ENCODE measurements at places on chromosomes 1 and 21.

DNA sequence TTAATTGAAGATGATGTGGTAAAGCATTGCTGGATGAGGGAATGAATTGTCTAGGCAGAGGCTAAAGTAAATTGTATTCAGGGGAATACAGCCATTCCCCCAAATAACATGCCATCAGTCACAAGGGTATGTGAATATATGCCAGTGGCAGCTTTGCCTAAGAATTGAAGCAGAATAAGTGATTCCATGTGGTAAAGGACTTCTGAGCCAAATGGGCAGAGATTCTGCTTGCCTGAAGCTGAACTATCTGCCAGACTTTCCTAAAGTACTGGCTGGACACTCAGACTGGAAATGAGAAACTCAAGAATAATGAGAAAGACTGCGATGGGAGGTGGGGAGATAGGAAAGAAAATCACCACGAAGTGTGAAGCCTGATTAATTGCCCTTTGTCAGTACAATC, 2.4 kb downstream of the LIX1L start:
- no peak for DNase-seq

- DNase-seq, result no peak
Observed at GRCh38 chr1:180029524-180030135, 75.0 kb downstream of the CEP350 start.

GRCh38 chr1:159296706-159297375, 5.3 kb upstream of the FCER1A start:
- DNase-seq, result no peak

DNA sequence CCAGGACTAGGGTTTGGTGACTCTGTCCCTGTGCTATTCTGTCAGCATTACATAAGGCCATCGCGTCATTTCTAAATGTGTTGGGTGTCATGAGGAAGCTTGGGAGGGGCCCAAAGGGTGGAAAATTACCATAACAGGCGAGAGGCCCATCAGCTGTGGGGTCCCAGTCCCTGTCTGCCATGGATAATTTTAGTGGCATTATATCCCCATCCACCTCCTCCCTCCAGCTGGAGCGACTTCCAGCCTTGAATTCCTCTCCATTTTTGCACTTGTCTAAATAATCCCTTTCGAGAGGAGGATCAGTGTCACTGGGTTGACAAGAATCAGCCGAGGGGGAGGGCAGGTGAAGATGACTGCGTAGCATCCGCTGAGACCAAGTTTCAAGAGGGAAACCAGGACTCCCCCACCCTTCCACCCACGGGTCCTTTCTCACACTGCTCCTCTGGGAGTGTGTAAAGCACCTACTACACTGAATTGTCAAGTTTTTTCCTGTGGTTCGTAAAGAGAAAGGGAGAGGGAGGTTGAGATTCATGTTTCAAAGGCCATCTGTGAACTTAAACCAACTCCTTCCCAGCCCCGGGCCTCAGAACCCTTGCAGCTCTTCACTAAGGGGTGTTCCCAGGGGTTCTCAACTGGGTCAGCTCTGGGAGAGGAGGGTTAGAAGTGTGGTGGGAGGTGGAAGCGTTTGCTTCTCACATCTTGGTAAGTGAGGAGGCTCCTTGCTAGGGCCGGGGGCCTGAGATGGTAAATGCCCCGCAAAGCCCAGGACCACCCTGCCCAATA, 29.2 kb downstream of the VASH2 start:
- DNase-seq, result peak; percentile 59

GRCh38 chr1:29502911-29503840, 266.9 kb downstream of the PTPRU start:
- no peak for DNase-seq

GRCh38 chr1:36464605-36465393, 615 bp upstream of the MRPS15 start:
- DNase-seq, result no peak

DNA sequence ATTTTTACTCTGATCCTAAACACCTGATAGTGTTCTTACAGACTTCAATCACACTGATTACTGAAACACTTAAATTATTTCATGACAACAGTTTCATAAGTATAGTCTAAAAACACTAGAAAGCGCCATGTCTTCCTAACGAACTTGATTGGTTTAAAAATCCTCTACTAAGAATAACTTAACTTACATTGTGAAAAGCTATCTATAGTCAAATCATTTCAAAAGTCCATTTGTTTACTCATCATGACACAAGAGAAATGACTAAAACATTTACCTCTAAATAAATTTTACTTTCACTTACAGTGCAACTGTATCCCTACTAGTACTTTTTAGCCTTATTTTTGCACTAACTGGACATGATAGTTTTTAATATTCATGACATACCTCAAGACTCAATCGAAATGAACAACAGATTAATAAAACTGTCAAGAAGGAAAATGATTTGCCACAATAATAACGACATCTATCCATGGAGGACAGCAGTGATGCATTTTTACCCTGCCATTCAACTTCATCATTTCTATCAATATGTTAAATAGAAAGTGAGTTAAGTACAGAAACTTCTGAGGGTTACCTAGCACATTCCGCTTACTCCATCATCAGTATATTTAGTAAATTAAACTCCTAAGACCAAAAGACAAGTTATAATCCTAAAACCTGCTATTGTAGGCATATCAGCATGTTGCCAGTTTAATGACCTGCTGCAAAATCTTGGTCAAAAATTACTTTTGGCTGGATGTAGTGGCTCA, 38.4 kb downstream of the AHCTF1 start:
- no peak for DNase-seq

GRCh38 chr21:28821276-28822122, 171.2 kb downstream of the LTN1 start:
- no peak for DNase-seq

- no peak for DNase-seq
Observed at GRCh38 chr1:152737997-152738396, 19.8 kb upstream of the KPRP start.

DNA sequence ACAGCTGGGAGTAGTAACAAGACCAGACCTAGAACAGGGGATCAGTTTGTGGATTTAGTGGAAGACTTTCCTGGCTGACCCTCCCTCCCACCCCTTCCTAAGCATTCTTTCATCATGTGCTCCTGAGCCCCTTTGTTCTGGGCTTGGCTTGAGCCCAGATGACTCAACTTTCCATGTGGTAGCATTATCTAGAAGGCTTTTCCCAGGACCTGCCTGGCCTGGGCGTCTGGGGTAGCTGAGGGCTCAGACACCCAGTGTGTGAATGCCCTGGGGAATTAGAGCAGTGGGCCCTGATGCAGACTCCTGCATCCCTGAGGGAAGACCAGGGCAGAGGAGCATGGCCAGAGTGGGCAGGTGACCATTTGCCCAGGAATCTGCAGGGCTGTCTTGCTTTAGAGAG, 44.1 kb upstream of the TSPAN2 start:
- no peak for DNase-seq

GRCh38 chr1:210440081-210440480, 111.4 kb downstream of the HHAT start:
- no peak for DNase-seq

- no peak for DNase-seq
Observed at GRCh38 chr21:32884062-32884461, 112.5 kb upstream of the PAXBP1 start.

DNA sequence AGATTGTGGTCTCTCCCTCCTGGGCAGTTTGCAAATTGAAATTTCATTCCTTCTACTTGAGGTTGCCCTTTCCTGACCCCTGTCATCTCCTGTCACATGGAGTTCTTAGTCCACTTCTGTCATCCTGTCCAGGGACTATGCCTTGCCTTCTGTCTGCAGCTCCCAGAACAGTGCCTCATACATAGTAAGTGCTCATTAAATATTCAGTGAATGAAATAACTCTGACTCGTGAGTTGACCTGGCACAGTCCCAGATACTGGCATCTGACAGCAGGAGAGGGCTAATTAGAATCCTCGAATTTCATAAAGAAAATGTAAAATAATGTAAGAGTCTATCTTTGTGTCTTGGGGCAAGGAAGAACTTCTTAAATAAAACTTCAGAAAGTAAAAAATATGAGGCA, 50.8 kb downstream of the CNIH3 start:
- DNase-seq, result no peak

GRCh38 chr1:153742411-153743142, 14.7 kb downstream of the INTS3 start:
- no peak for DNase-seq

GRCh38 chr21:30340714-30341573, 3.5 kb upstream of the KRTAP27-1 start:
- DNase-seq, result no peak

DNA sequence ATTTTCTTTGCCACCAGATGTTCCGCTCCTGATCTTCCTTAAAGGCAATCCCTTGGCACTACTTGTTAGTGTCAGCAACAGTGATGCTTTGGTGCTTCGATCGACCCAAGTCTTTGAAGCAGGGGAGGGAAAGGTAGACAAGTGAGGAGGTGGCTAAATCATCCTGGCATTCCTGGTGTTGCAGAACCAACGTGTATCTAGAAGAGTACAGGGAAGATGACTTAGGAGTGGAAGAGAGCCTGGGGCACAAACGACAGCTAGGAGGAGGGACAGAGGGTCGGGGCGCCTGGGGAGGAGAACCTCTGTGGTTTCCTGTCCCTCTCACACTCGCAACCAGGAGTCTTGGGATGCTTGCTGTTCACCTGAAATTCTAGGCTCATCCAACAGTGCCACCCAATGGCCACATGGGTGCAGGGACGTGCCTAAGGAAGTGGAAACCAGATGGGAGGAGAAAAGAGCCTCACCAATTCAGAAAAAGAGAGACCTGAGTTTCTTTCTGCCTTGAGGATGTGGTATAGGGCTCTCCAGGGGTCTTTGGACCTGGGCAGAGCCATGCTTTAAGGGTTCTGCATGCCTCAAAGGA, 9.5 kb upstream of the KCNA2 start:
- DNase-seq, result no peak

DNA sequence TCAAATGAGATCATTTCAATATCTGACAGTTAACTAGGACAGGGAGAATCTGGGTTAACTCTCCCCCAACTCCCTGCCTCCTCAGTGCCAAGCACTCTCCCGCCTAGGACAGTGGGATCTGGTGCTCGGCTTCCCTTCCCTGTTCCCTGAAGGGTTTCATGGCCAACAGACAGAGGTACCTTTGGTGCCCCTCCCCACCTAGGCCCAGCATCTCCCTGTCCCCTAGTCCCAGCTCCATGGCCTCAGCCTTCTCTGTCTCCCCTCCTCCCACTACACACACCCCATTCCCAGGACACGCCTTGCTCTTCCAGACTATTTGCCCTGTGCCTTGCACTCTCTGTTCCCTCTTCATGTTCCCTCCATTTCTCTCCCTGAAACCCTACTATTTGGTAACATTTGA, 77.1 kb downstream of the CD247 start:
- DNase-seq, result peak; percentile 21

- DNase-seq, result no peak
Observed at GRCh38 chr21:14267076-14267475, 51.1 kb downstream of the RBM11 start.

- no peak for DNase-seq
Observed at GRCh38 chr1:198186916-198187580, 30.2 kb downstream of the NEK7 start.

- DNase-seq, result no peak
Observed at GRCh38 chr21:31332525-31332924, 11.5 kb downstream of the TIAM1 start.

GRCh38 chr1:71859806-71860205, 422.5 kb downstream of the NEGR1 start:
- DNase-seq, result no peak

GRCh38 chr21:33872881-33873515, 42.6 kb downstream of the ATP5PO start:
- no peak for DNase-seq

- no peak for DNase-seq
Observed at GRCh38 chr1:115409094-115410015, 71.3 kb upstream of the NGF start.

DNA sequence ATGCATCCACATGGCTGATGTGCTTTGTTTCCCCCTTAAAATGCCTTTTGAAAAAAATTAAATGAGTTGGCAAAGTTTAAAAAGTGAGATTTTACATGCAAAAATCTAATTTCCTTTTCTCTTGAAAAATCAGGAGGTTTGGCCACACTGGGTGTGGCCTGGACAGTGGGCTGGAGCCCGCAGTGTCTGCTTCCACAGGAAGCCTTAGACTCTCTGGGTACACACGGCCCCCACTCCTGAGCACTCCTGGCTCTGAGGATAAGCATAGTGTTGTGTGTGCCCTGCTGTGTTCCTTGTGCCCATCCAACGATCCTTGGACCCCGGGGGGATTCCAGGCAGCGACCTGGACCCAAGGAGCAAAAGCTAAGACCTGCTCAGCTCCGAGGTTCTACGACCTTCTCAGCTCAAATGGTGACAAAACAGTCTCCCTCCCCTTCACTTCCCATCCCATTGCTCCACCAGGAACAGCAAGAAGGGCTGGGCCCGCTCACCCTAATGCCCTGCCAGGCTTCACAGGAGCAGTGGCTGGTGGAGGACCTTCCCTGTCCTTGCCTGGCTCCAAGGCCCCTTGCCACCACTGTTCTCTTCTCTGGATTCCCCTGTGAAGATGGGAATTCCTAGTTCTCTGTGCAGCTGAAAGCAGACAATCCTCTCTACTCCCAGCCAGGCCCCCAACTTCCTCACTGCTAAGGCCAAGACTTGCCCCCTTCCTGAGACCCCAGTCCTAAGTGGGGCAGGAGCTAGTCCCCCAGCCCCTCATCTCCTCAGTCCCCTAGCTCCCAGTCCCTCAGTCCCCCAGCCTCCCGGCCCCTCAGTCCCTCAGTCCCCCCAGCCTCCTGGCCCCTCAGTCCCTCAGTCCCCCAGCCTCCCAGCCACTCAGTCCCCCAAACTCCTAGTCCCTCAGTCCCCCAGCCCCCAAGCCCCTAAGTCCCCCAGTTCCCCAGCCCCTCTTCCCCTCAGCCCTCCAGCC, 395.8 kb downstream of the PTPRU start:
- DNase-seq, result no peak

DNA sequence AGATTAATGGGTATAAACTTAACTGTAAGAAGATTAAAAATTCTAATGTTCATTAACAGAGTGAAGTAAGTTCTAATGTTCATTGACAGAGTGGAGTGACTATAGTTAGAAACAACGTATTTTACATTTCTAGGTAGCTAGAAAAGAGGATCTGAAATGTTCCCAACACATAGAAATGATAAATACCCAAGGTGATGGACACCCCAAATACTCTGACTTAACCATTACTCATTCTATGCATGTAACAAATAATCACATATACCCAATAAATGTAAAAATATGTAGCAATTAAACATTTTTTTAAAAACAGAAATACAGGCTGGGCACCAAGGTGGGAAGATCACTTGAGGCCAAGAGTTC, 62.1 kb downstream of the ABL2 start:
- no peak for DNase-seq

Measured in right atrium auricular region (tissue), 2 donors.